Activated naive CD4-positive, alpha-beta T cell (primary cell): ENCODE measurements at places on chromosomes 5 and 9.

GRCh38 chr5:150492621-150493020, 15.3 kb upstream of the NDST1 start:
- no peak for DNase-seq

- DNase-seq, result no peak
Measured at GRCh38 chr9:97807681-97808080, 45.3 kb upstream of the FOXE1 start.

- no peak for DNase-seq
Measured at GRCh38 chr9:88803546-88804253, 187.6 kb upstream of the S1PR3 start.

DNA sequence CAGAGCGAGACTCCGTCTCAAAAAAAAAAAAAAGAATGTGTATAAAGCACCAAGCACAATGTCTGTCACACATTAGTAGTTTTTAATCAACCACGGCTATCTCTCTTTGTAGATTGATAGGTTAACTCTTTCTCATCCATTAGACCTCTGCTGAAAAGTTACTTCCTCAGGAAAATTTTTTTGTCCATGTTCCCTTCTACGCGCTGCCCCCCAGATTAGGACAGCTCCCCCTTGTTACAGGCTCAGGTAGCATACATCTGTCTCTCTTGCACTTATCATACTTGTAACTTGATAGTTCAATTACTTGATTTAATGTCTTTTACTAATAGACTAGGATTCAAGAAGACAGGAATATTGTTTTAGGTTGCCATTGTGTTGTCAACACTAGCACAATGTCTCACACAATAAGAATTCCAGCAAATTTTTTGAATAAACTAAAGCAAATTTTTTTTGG, 1.5 kb downstream of the SPDL1 start:
- no peak for DNase-seq

DNA sequence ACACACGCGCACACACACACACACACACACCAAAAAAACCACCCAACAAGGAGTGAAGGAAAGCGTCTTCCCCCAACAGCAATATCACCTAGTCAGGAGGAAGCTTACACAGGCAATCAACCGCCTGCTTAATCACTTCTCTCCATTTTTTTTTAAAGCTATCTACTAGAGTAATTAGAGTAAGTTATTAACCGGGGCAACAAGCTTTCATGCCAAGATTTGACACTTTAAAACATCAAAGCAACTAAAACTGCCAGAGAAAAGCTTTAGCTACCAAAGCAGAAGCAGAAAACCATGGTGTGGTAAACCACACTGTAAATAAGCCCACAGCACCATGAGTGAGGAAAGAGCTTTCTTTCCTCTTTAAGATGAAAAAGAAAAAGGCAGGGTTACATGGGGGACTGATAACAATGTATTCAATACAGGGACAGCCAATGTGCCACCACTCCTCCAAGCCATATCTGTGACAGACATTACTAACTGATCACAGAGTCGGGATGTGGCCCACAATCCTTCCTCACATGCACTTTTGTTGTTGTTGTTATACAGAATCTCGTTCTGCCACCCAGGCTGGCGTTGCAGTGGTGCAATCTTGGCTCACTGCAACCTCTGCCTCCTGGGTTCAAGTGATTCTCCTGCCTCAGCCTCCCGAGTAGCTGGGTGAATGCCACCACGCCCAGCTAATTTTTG, 282.1 kb downstream of the CRB2 start:
- no peak for DNase-seq

DNA sequence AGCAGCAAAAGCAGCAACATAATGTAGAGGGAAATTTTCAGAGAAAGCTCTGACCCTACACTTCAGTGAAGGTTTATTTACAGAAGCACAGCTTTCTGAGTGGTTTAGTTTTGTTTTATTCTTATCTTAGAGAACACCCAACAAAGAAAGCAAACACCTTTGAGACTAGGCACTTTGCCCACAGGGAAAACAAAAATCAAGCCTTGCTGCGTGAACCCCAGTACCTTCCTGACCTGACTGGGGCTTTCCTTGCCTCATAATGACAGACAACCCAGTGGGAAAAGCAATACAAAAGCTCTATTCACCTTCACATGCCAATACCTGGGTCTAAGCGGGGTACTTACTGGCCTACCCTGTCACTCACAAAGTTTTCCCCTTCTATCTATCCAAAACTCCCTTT, 189.8 kb downstream of the HINT1 start:
- no peak for DNase-seq

GRCh38 chr9:108885643-108886348, 23.7 kb downstream of the ACTL7A start:
- peak; percentile 8 for DNase-seq

DNA sequence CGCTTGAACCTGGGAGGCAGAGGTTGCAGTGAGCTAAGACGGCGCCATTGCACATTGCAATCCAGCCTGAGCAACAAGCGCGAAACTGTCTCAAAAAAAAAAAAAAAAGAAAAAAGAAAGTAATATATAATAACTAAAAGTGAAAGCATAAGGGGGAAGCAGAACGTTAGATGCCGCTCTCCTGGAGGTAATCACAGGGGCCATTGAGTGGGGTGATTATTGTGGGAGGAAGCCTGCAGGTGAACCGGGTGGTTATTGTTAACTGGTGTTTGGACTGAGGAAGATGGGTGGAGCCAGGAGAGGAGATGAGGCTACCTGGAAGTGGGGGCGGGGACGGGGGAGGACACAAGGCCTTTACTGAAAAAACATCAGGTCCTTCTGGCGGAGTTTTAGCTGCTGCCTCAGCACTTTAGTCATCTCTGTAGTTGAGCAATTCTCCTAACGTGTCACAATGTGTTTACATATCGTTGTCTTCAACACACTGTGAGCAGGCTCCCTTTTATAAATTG, 5.3 kb upstream of the TJP2 start:
- DNase-seq, result no peak

- no peak for DNase-seq
Measured at GRCh38 chr5:53917826-53918225, 357.4 kb downstream of the NDUFS4 start.

DNA sequence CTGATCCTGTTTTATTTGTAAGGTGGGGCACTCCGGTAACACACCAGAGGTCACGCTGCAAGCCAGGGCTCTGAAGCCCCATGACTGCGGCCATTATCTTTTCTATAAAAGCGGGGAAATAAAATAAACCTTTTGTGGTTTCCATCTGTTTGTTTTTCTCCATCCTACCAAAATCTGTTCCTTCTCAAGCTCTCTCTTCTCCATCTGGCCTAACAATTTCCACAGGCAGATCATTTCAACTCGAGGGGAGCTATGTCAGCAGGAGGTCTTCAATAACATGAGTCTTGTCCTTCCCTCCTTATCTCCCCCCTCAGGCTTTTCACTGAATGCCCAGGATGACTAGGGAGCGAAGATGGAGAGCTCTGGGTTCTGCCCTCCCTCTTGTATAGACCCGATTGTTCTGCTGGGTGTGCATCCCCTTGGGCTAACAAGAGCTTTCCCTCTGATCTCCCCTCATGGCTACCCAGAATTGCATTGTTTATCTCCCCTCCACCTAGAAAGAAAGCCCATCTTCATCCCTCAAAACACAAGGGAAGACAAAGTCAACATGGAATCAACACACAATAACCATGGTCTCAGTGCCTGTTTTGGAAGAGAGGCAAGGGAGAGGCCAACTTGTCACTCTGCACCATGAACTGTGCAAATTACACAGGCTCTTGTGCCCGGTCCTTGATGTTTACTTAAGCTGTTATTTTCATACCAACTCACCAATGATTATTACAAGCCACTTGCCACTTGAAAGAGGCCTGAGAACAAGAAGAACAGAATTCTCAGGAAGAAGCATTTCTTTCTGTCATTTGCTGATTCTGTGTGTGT, 187.8 kb downstream of the FANCC start:
- DNase-seq, result no peak

DNA sequence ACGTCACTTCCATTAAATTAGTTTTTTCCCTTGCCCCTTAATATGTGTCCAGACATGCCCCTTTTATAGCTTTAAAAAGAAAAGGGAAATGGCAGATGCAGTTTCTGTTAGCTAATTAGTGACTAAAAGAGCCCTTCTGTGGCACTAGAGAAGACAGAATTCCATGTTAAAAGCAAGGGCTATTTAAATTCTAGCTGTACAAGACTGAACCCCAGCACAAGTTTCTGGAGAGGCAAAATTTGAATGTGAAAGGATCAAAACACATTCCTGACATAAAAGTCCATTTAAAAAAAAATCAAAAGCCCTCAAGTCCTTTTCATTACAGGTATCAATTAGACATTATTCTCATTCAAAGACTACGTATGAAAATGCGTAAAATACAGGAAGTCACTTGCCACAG, 78.7 kb downstream of the HAPLN1 start:
- no peak for DNase-seq

GRCh38 chr9:32291370-32291769, 93.1 kb upstream of the ACO1 start:
- DNase-seq, result no peak

DNA sequence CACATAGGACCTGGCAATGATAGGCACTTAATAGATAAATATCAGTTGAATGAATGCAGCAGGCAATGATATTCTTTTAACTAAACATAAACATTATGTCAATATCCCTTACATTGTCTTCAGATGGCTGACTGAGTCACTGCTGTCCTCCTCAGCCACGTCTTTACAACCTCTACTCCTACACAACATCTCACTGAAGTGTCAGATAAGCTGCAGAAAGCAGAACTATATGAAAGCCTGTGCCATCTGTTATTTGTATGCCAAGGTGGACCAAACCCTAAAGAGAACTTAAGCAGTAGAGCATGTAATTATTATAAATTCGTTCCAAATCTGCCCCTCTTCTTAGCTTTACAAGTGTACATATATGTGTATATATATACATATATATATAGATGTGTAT, 271.2 kb downstream of the RASEF start:
- no peak for DNase-seq

DNA sequence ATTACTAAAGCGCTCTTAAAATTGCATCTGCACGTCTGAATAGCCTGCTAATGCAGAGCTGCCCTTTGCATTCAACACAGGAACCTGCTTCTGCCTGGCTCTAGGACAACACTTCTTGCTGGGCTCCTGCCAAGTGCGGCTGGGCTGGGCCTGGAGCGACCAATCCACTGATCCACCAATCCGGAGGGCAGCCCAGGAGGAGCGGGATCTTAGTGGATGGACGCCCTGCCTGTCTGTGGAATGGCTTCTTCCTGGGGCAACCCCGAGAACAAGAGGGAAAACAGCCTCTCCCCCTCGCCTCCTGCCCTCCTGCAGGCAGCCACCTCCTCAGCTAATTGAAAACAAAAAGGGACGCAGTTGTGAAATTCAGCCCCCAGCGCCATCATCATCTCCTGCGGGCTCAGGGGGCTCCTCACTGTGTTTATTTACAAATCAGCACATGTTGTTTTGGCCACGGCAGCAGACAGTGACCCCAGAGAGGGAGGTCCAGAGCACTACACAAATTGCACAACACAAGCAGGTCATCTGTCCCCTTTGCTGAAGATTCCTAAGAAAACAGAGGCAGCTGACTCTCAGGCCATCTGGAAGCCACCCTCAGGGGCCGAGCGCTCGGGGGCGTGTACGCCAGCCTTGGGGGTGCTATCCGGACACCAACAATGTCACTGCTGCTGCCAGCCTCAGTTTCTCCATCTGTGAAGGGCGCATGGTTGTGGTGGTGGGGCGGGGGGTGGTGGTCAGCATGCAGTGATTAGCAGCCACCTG, 57.3 kb downstream of the GADD45G start:
- no peak for DNase-seq

DNA sequence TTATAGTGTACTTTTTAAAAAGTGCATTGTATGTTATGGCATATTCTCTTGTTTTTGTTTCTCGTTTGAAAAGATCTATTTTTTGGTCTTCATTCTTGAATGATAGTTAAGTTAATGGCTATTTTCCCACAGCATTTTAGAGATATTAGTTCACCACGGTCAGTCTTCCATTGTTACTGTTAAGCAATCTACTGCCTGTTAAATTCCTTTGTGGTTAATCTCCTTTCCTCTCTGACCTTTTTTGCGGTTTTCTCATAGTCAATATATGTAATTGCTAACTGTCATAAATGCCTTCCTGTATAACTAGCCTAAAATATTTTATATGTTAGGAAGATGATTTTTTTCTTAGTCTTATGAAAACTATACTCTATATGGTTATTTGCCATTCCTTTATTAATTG, 250.8 kb upstream of the FBXL7 start:
- no peak for DNase-seq

- DNase-seq, result no peak
Measured at GRCh38 chr9:112869917-112870316, 20.8 kb downstream of the SLC46A2 start.

DNA sequence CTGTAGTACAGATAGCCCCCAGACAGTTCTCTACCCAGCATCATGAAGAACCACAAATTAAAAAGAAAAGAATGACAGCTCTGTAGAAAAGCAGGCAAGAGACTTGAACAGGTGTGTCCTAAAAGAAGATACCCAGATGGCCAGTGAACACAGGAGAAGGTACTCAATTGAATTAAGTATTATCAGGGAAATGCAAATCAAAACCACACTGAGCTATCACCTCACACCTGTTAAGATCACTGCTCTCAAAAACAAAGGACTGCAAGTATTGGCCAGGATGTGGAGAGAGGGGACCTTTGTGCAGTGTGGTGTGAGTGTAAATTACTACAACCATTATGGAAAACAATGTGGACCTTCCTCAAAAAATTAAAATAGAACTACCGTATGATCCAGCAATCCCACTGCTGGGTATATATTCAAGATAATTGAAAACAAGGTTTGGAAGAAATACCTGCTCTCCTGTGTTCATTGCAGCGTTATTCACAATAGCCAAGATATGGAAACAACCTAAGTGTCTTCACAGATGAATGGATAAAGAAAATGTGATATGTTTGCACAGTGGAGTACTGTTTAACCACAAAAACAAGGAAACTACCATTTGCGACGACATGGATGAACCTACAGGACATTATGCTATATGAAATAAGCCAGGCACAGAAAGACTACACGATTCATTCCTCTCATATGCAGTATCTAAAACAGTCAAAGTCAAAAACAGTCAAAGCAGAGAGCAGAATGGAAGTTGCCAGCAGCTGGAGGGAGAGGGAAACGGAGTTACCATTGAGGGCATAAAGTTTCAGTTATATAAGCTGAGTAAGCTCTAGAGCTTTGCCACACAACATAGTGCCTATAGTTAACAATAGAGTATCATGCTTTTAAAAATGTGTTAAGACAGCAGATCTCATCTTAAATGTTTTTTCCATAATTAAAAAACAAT, 102.6 kb downstream of the WNK2 start:
- no peak for DNase-seq

- no peak for DNase-seq
Measured at GRCh38 chr5:109692852-109693251, 3.1 kb downstream of the MAN2A1 start.

- DNase-seq, result no peak
Measured at GRCh38 chr9:136482046-136482792, 621 bp downstream of the SEC16A start.
